Left ventricle myocardium inferior (tissue), 1 donor: ENCODE measurements at places on chromosomes 2 and 18.
A peak's percentile ranks its signal among the peaks of the same experiment; 100 is the strongest.

DNA sequence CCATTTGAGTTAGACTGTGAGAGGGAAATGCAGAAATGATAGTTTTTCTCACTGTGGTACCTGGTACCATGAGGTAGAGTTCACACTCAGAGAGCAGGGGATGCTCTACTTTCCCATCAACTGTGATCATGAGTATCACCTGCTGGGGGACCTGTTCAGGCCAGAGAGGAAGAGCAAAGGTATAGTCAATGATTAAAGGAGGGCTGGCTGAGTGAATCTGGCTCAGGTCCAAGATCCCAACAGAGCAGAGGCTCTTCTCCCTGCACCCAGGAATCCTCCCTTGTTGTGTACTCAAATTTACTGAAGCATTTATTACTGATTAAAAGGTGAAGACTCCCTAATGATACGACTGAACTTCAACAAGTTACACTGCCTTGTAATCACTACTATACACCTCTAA, 104.6 kb upstream of the CHRNA1 start:
- no peak for DNase-seq

GRCh38 chr2:64035072-64035942, 16.1 kb upstream of the VPS54 start:
- DNase-seq = no peak

GRCh38 chr18:28736223-28736622, 559.3 kb upstream of the CDH2 start:
- DNase-seq = no peak

DNA sequence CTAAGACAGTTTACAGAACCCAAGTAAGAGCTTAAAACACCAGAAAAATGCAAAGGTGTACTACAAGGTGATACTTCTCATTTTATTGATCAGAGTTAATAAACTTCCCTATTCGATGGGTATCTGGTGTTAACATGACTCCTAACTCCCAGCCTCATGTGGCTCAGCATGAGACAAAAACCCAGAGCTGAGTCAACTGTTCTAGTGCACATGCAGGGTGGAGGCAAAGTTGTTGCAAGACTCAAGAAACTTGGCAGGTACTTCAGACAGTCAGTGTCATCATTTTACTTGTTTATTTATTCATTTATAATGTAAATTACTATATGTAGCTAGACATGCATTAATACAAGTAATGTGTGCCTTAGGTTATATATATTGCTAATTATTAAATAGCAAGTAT, 216.6 kb upstream of the DSEL start:
- no peak for DNase-seq

DNA sequence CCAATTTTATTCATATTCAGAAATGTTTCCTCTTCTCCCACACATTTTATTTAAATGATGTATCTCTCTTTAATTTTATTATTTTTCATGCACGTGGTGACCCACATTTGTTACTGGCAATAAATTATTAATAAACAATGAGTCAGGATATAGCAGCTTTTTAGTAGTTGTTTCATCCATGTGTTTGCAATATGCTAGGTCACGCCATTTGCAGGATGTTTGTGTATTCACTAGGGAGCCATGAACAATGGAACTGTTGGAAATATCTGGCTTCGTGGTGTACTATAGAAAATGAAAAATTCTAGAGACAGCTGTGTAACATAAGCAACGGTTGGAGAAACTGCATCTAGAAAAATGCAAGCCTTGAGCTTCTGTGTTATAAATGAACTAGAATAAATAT, 176.0 kb upstream of the COL3A1 start:
- DNase-seq = no peak

DNA sequence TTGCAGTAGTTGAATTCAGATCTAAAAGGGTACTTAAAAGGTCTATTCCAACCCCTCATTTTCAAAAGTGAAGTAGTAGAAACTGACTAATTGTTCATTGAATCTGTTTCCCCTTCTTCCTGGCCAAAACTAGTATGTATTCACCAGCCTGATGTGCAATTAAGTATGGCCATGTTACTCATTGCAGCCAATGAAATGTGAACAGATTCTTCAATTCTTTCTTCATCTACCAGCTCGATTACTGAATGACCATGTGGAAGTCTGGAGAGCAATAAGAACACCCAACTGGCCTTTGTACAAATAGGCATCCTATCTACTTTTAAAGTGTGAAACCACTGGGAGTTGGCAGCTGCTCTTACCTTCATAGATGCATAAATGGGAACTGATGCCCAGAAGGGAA, 449.0 kb upstream of the ID2 start:
- no peak for DNase-seq

GRCh38 chr2:145851730-145852129, 1331.8 kb upstream of the ZEB2 start:
- DNase-seq = no peak

GRCh38 chr18:55650363-55650870, 62.4 kb upstream of the TCF4 start:
- DNase-seq = no peak

GRCh38 chr2:112634153-112634873, 11.4 kb upstream of the SLC20A1 start:
- no peak for DNase-seq

GRCh38 chr2:156181208-156181607, 151.3 kb downstream of the NR4A2 start:
- DNase-seq = no peak

- no peak for DNase-seq
Measured at GRCh38 chr18:79260023-79260422, 135.7 kb upstream of the NFATC1 start.

- no peak for DNase-seq
Measured at GRCh38 chr2:156505696-156506095, 69.5 kb downstream of the GPD2 start.

- no peak for DNase-seq
Measured at GRCh38 chr18:47118981-47119380, 31.3 kb downstream of the HDHD2 start.

- DNase-seq = no peak
Measured at GRCh38 chr2:155393406-155393805, 694.9 kb downstream of the KCNJ3 start.

- no peak for DNase-seq
Measured at GRCh38 chr2:3427272-3427671, 47.8 kb downstream of the TRAPPC12 start.

- DNase-seq = no peak
Measured at GRCh38 chr18:63606526-63606925, 19.4 kb downstream of the SERPINB13 start.

- DNase-seq = peak; percentile 29
Measured at GRCh38 chr2:9950521-9951271, 797 bp upstream of the GRHL1 start.

GRCh38 chr2:6554466-6554865, 311.2 kb downstream of the CMPK2 start:
- no peak for DNase-seq
